KBM-7 (cell line): ENCODE measurements at places on chromosomes 4 and X.
A peak's percentile ranks its signal among the peaks of the same experiment; 100 is the strongest.

- no peak for DNase-seq
Measured at GRCh38 chr4:23322732-23323131, 567.1 kb downstream of the PPARGC1A start.

DNA sequence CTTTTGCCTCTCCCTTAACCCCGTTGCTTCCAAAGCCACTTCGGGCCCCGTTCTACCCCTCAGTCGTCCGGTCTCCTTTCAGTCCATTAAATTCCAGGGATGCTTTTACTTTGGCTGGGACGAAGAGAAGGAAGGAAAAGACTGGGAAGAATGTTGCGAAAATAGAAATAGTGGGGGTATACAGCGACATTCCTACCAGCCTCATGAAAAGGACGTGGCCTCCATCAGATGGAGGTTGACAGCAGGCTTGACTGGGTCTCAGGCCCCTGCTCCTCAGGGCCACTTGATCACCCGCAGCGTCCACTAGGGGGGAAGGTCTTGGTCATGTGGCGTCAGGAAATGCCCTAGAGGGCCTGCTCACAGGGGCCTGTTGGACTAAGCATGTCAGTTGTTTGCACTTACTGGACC, 657 bp upstream of the ANKRD50 start:
- DNase-seq, result peak; percentile 69

- DNase-seq, result peak; percentile 39
Measured at GRCh38 chrX:103585411-103586313, at the start of gene TCEAL4. Gene TCEAL4 (plus strand): TSS chrX:103585515. CDS start chrX:103586676, 1,161 bp downstream.

GRCh38 chrX:77444075-77444474, 3.1 kb upstream of the FGF16 start:
- DNase-seq, result no peak

DNA sequence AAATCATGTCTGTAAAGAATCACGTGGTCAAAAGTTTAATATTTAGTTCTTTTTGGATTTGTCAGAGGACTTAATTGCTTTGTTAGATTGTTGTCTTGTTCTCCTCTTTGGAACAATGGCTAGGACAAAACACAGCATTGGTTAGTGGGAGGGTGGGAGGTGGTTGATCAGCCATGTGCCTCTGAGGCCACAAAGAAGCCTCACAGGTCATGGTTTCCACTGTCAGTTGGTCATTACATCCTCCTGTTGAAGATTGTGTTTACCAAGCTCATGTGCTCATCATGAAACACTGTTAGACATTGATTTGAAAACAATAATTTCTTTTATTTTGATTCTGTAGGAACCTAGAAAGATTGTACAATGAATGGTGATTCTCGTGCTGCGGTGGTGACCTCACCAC, 31.9 kb downstream of the ADD1 start:
- DNase-seq, result no peak

- DNase-seq, result peak; percentile 8
Measured at GRCh38 chr4:174320494-174321199, 36.9 kb downstream of the CEP44 start.
